ENCODE measurements at places on chromosomes 16 and 17.

DNA sequence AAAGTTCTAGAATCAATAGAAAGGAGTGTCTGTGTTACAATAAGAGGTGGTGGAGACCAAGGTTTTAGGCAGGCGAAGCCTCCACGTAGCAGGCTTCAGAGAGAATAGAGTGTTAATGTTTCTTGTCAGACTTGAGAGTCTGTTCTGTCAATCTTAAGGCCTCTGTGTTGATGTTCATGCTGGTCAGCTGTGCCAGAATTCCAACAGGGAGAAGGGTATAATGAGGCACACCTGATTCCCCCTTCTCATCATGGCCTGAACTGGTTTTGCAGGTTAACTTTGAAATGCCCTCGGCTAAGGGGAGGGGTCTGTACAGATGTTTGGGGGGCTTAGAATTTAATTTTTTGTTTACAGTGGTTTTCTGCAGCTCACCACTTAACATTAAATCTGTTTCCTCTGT, 46.0 kb downstream of the RNF112 start:
- no peak for DNase-seq

GRCh38 chr16:78931678-78932077, 668.9 kb downstream of the MAF start:
- DNase-seq: no peak

DNA sequence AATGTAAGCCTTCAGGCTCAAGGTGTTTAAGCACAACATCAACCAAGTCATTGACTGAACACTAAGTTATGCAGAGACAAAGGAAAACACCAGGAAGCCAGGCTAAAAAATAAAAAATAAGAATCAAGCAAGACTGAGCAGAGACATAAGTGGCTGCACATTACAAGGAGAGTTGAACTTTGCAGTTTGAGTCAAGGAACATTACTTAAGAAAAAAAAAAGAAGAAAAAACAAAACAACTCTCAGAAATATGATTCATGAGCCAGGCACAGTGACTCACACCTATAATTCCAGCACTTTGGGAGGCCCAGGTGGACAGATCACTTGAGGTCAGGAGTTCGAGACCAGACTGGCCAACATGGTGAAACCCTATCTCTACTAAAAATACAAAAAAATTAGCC, 168.1 kb downstream of the C16orf95 start:
- DNase-seq: no peak

- peak; percentile 33 for DNase-seq
Observed at GRCh38 chr17:48215583-48216139, 108.1 kb downstream of the SNX11 start.

DNA sequence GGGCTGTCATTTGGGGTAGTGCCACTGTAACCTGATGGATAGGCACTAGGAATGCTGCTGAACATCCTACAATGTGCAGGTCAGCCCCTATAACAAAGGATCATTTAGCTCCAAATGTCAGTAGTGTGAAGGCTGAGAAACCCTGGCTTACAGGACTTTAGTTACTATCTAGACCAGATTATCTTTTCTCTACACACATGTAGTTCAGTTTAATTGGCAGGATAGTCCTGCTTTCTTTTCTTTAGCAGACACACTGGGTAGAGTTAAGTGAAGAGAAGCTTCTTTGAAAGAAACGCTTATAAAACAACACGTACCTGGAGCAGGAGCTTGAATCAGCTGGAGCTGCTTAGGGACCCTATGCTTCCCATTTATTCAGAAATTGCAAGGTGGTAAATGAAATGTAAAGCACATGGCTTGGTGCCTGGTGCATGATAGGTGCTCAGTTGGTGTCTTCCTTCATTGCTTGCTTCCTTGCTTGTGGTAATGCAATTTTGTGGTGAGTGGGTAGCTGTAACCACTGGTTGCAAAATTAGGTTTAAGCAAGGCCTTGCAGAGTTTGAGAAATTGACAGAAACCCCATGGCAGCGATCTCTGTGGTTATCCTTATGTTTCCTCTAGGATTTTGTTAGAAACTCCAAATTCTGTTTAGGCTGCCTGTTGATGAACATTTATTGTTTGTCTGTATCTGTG, 9.4 kb downstream of the METTL9 start:
- peak; percentile 70 for DNase-seq

GRCh38 chr17:7806587-7806986, 27.4 kb upstream of the KDM6B start:
- no peak for DNase-seq

DNA sequence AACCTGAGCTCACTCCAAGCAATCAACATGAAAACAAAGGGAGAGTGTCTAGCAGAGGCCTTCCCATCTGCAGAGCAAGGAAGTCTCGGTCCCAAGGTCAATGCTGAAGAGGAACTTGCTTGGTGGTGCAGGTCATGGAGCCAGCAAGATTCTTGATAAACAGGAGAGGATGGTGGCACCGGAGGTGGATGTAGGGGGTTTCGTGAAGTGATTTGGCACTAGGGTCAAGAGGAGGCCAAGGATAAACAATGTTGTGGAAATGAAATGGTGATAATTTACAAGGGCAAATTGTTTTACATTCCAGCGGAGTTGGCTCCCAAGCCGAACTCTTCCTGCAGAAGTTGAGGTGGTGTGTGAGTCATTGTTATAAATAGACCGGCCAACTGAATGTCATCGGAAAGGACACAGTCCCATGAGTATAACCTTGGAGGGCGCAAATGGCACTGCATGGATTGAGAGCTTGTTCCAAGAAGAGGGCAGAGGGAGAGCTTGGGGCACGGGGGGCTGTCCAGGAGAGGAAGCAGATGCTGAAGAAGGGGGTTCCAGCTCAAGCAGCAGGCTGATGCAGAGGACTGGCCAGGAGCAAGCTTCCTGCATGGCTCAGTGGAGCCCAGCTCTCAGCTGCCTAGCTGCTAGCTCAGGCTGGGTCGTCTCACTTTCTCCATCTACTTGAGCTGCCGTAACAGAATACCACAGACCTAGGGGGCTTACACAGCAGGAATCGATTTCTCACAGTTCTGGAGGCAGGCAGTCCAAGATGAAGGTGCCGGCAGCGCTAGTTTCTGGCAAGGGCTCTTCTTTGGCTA, 136.6 kb downstream of the COPRS start:
- DNase-seq: no peak
